Pulmonary artery endothelial cell (primary cell): ENCODE measurements at places on chromosomes 13 and 19.
A peak's percentile ranks its signal among the peaks of the same experiment; 100 is the strongest.

DNA sequence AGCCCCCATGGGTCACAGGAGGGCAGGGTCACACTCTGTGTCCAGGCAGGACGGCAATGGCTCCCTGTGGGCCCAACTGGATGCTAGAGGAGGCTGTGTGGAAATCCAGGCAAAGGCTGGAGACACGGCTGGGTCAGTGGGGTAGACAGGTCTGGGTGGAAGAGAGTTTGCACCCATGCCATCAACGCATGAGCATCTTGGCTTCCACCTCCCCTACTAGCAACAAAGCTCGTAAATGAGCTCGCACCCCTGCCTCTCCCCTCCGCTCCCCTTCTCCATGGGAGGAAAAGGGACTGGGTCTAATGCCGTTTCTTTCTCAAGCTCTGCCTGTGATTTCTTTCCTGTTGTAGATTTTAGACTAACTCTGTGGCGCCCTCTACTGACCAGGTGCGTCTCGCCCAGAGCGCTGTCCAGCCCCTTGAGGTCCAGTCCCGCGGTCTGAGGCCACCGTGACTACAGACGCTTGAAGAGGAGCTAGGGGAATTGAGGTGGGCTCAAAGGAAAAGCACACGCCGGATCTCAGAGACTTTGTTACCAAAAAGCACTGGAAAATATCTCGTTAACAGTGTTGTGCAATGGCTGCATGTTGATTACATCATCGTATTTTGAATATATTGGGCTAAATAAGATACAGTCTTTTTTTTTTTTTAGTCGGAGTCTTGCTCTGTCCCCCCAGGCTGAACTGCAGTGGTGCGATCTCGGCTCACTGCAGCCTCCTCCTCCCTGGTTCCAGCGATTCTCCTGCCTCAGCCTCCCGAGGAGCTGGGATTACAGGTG is 50.7 kb upstream of the USP29 start:
- DNase-seq: no peak

- DNase-seq: no peak
Observed at GRCh38 chr13:29909081-29909730, 58.8 kb upstream of the UBL3 start.

DNA sequence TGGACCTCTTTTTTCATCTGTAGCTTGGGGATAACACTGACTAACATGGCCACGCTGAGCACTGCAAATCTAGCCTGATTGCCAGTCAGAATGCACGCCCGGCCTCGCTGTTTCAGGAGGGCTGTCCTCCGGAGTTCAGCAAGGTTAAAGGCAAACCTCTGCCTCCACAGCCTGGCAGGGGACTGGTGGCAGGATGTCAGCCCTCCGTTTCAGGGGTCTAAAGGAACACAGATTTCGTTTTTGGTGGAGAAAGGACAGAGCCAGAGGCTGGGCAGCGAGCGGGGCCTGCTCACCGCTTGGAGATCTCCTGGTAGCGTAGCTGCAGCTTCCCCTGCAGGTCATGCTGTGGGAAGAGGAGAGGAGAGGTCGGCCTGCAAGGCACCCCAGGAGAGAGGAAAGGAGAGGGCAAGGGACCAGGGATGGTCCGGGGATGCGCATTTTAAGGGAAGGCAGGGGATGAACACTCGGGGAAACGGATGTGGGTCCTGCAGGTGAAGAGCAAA is 560 bp downstream of the NDUFA7 start:
- no peak for DNase-seq

GRCh38 chr19:15166700-15167099 is 34.1 kb downstream of the NOTCH3 start:
- no peak for DNase-seq

GRCh38 chr19:13974073-13974472 is 21.8 kb downstream of the DCAF15 start:
- no peak for DNase-seq

GRCh38 chr13:45828256-45828968 is 23.1 kb downstream of the SIAH3 start:
- no peak for DNase-seq

DNA sequence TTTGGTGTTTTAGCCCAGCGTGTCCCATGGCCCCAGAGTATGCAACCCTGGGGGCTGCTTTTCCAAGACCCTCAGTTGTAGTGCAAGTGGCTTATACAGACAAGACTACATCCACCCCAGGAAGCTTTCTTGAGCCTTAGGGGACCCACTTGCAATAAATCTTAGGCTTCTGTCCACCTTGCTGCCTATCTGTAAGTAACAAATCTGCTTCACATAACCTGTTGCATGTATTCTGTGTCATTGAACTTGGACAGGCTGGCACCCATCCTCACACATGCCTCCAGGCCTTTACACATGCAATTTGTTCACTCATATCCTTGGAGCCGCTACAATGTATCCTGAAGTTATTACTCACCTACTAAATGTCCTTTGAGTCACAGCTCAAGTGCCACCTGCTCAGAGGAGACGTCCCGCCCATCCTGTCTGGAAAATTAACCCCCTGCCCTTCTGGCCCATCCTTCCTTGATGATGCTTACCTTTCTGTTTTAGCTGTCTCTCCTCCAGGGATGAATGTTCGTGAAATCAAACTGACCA is 101.2 kb downstream of the ZNF536 start:
- DNase-seq: no peak

GRCh38 chr19:35240327-35240726 is 8.5 kb upstream of the LSR start:
- DNase-seq: no peak

- no peak for DNase-seq
Observed at GRCh38 chr19:55095260-55096060, 19.8 kb downstream of the EPS8L1 start.

DNA sequence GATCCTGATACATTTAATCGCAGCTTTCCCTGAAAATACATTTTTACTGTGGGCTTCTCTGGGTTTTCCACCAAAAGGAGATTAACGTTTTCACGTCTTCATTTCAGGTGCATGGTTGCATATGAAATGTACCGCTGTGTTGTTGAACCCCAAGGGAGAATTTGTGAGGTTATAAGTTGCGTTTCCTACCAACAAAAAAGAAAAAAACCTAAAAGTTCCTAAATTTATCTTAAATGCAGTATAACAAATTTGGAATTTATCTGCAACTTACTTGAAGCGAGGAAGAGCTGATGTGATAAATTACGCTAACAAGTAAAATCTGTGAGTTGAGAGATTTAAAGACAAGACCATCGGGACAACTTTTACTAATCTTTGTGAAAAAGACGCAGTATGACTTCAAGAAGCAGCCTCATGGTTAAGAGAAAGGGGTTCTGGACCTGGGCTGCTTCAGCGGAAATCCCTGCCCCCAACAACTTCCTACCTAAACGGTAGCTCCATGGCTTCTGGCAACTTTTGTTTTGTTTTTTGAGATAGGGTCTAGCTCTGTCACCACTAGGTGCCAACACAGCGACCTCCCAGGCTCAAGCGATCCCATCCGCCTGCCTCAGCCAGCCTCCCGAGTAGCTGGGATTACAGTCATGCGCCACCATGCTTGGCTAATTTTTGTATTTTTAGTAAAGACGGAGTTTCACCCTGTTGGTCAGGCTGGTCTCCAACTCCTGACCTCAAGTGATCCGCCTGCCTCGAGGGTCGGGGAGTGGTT is 958 bp upstream of the OBI1 start:
- no peak for DNase-seq

GRCh38 chr13:85313761-85314503 is 485.3 kb downstream of the SLITRK6 start:
- no peak for DNase-seq

- no peak for DNase-seq
Observed at GRCh38 chr13:108961542-108962125, 332.2 kb downstream of the MYO16 start.

GRCh38 chr13:111537115-111537728 is 216.8 kb downstream of the TEX29 start:
- DNase-seq: no peak

DNA sequence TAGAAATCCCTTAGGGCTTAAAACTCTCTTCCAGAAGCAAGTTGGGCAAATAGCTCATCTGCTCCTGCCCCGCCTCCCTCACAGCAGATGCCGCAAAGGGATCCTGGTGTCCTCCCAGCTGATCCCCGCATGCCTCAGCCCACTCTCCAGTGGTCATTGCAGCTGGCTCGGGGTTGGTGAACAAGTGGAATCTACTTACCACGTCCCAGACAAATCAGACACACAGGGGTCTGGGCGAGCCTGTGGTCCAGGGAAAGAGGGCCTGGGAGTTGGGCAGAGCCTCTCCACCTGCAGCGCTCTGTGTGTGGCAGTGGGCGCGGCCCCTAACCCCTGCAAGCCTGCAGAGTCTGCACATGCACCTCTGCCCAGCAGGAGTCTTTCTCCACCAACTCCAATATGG is 10.8 kb upstream of the C19orf33 start:
- no peak for DNase-seq

GRCh38 chr19:41774515-41774980 is 19.2 kb downstream of the CEACAM6 start:
- no peak for DNase-seq

GRCh38 chr19:32558607-32559228 is 22.3 kb upstream of the PDCD5 start:
- DNase-seq: no peak

DNA sequence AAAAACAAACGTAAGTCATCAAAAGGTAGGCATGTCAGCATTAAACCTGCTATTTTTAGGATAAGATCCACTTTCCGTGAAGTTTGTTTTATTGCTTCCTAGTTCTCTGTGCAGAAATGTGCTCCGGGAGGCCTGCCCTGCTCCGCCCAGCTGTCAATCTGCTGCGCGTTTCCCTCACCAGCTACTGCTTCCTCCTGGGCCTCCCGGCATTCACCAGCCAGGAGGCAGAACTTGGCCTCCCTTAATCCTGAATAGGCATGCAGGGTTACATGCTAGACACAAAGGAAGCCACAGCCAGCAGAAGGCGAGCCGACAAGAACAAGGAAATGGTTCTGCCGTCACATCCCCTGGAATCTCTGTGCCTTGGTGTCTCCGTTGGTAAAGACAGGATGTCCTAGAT is 386.2 kb downstream of the IRS2 start:
- DNase-seq: no peak

GRCh38 chr19:7152568-7152967 is 83.1 kb downstream of the ZNF557 start:
- DNase-seq: no peak

- no peak for DNase-seq
Observed at GRCh38 chr13:74555276-74555625, 421.0 kb upstream of the KLF12 start.

- DNase-seq: no peak
Observed at GRCh38 chr13:112773601-112774447, 84.0 kb downstream of the ATP11A start.

- DNase-seq: peak; percentile 15
Observed at GRCh38 chr13:41383386-41383785, 72.3 kb downstream of the NAA16 start.

- DNase-seq: no peak
Observed at GRCh38 chr19:17530586-17530985, 19.1 kb downstream of the PGLS start.

GRCh38 chr13:55361141-55361540 is 1779.6 kb upstream of the PRR20A start:
- no peak for DNase-seq

GRCh38 chr13:107379407-107380155 is 811.6 kb upstream of the ARGLU1 start:
- DNase-seq: no peak

GRCh38 chr13:98496479-98496791 is 80.5 kb downstream of the STK24 start:
- no peak for DNase-seq
